ENCODE measurements at places on chromosomes 3 and 15. TPM values are rescaled to one million over a fixed set of nuclear protein-coding genes. Genes with fewer than 3 reads are reported as not detected.

DNA sequence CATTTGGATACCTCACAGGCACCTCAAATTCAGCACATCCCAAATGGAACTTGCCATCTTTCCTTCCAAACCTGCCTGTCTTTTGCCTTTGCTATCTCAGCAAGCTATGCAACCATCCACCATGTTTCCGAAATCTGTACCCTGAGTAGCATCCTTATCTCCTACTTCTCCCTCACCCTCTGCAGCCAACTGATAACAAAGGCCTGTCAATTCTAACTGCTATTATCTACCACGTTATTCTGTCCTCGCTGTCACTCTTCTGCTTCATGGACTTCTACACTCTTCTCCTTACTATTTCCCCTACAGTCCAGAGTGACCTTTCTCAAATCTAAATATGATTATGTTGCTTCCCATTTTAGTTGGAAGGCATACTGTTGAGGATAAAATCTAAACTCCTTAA lies 25.5 kb upstream of the TAFA4 start:
- DNase-seq = no peak
- no peaks in the 10 kb centered on the region for H3K4me1 ChIP-seq
- H3K4me3 ChIP-seq = no peak overlapping the region
- no peaks in the 10 kb centered on the region for H3K27me3 ChIP-seq

- no peak for DNase-seq
- H3K4me3 ChIP-seq = no peak overlapping the region
- no peak overlapping the region for H3K27ac ChIP-seq
- H3K27me3 ChIP-seq = no peaks in the 10 kb centered on the region
- no peaks in the 10 kb centered on the region for H3K4me1 ChIP-seq
- no peaks in the 10 kb centered on the region for H3K36me3 ChIP-seq
Measured at GRCh38 chr15:60690350-60690961, 211.5 kb upstream of the ICE2 start.

- no peaks in the 10 kb centered on the region for H3K4me1 ChIP-seq
- no peaks in the 10 kb centered on the region for H3K36me3 ChIP-seq
- no peak overlapping the region for H3K4me3 ChIP-seq
Measured at GRCh38 chr3:45153658-45154437, 7.7 kb upstream of the CDCP1 start.

GRCh38 chr3:49133226-49133951 lies 539 bp upstream of the LAMB2 start:
- no peak for DNase-seq
- H3K4me1 ChIP-seq = no peaks in the 10 kb centered on the region
- H3K36me3 ChIP-seq = no peaks in the 10 kb centered on the region
- no peak overlapping the region for H3K27ac ChIP-seq
- H3K27me3 ChIP-seq = no peaks in the 10 kb centered on the region
- no peak overlapping the region for H3K4me3 ChIP-seq

GRCh38 chr3:141313093-141313683 lies 55.1 kb upstream of the ZBTB38 start:
- no peaks in the 10 kb centered on the region for H3K36me3 ChIP-seq
- H3K4me3 ChIP-seq = no peak overlapping the region
- peaks cover 20% of the 10 kb centered on the region for H3K4me1 ChIP-seq
- no peak overlapping the region for H3K27ac ChIP-seq
- H3K27me3 ChIP-seq = no peaks in the 10 kb centered on the region

The ADAMTS9 gene
- total RNA-seq = not detected

The NANOGP8 gene
- not detected for total RNA-seq

All from naive thymus-derived CD4-positive, alpha-beta T cell (primary cell).